ENCODE measurements at places on chromosomes 5 and 9. TPM values are rescaled to one million over a fixed set of nuclear protein-coding genes. Genes with fewer than 3 reads are reported as not detected.

- no peak for DNase-seq
- H3K27ac ChIP-seq, result no peak overlapping the region
- no peaks in the 10 kb centered on the region for H3K4me1 ChIP-seq
- no peak overlapping the region for H3K4me3 ChIP-seq
Observed at GRCh38 chr9:36827593-36827992, 206.5 kb downstream of the PAX5 start.

DNA sequence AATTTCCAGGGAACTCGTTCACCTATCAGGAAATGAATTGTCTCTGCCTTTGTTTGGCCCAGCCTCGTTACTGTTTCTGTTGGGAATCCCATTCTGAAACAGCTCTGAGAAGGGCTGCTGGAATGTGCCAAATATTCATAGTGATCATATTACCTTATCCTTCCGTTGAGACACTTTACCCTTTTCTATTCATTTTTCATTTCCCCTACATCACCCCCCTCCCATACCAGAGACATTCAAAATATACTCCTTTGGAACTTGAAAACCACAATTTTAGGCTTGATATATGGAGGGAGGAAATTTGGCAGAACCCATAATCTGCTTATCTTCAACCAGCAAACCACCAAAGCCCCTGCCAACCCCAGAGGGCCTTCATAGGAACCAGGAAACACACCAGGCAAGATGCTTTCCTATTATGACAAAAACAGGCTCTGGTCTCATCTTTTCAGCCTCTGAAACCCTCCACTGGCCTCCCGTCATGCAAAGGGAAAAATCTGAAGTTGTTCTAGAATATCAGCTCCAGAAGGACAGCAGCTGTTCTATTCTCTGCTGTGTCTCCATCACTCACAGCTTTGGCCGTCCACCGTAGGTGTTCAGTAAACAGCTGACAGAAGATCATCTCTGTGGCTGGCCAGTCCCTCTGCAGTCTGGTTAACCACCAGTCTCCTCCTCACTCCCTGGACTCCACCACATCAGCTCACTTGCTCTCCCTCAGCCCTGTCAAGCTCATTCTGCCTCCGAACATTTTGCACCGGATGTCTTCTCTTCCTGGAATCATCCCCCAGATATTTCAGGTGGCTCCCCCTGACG, 217.2 kb upstream of the WWC1 start:
- H3K4me3 ChIP-seq, result no peak overlapping the region
- no peak for DNase-seq
- no peak overlapping the region for H3K27ac ChIP-seq
- H3K27me3 ChIP-seq, result peaks cover 9% of the 10 kb centered on the region

GRCh38 chr9:14348123-14348372, 34.1 kb upstream of the NFIB start:
- no peaks in the 10 kb centered on the region for H3K36me3 ChIP-seq
- H3K4me3 ChIP-seq, result peak overlapping the region; percentile 63
- peaks cover 3% of the 10 kb centered on the region for H3K4me1 ChIP-seq
- DNase-seq, result no peak
- no peak overlapping the region for H3K27ac ChIP-seq
- no peaks in the 10 kb centered on the region for H3K27me3 ChIP-seq

DNA sequence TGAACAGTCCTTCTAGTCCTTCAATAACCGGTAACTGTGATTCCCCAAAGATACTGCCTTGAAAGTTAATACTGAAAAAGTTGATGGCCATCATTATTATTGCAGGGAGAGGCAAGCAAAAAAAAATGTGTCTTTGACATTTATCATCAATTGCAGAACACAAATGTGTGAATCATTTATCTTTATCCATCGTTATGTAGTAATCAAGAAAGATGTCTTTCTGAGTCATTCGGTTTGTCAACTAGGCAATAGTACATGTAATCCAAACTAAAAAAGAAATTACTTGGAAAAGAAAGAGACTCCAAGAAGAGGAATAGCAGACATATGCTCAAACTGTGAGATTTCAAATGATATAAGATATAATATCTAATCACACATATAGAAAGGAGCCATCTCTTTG, 473.0 kb downstream of the CETN3 start:
- H3K4me3 ChIP-seq, result no peak overlapping the region
- no peaks in the 10 kb centered on the region for H3K27me3 ChIP-seq
- H3K36me3 ChIP-seq, result no peaks in the 10 kb centered on the region
- no peak for DNase-seq
- peaks cover 2% of the 10 kb centered on the region for H3K4me1 ChIP-seq

DNA sequence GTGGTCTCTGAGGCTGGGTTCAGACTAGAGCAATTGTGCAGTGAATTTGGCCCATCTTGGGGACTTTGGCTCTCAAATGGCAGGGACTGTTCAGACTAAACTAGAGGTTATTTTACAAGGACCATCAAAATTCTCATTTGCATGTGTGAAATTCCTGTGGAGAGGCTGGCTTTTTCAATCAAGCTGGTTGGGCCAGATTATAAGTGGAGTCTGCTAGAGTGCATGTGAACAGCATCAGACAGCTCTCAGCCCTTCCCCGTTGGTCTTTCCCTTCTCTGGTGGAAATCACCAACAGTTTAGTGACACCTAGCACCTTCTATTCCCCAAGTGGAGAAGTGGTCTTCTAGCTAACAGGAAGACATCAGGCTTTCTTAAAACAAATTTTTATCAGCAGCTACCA, 301.3 kb downstream of the CWC27 start:
- H3K27me3 ChIP-seq, result no peaks in the 10 kb centered on the region
- no peaks in the 10 kb centered on the region for H3K4me1 ChIP-seq
- DNase-seq, result no peak
- no peak overlapping the region for H3K27ac ChIP-seq
- no peak overlapping the region for H3K4me3 ChIP-seq

DNA sequence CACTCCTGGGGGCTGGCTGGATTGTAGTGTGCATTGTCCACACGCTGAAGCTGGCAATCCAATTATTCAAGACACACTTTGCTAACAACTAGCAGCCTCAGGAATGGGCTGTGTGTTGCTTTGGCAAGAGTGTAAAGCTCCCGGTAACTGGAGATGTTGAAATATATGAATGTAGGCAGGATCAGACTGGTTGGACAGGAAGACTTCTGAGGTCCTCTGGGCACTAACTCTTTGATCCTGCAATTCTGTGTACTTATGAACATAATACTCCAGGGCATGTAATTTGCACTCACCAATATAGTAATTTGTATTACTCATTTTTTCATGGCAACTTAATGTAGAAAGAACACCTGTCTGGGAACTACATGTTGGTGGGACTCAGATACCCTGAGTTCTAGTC, 106.7 kb upstream of the SLC28A3 start:
- no peak overlapping the region for H3K4me3 ChIP-seq
- no peaks in the 10 kb centered on the region for H3K27me3 ChIP-seq
- no peak overlapping the region for H3K27ac ChIP-seq
- no peak for DNase-seq
- H3K36me3 ChIP-seq, result no peaks in the 10 kb centered on the region

- DNase-seq, result no peak
- H3K27me3 ChIP-seq, result no peaks in the 10 kb centered on the region
- no peaks in the 10 kb centered on the region for H3K36me3 ChIP-seq
- no peak overlapping the region for H3K4me3 ChIP-seq
Observed at GRCh38 chr9:92769286-92769685, 4.7 kb upstream of the BICD2 start.

DNA sequence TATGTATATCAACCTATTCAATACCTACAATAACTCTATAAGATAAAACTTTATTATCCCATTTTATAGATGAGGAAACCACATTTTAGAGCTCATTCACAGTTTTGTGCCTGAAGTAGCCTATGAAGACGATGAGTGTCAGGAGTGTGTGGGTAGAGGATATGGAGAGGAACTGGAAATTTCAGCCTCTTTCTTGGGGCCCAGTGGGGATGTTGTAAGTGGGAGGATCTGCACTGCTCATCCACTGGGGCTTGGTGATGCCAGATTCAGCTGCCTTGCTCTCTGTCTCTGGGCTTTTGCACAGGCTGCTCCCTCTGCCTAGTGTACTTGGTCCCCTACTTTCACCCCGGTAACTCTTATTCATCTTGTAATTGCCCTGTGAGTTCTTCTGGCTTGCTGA, 194.7 kb downstream of the SREK1 start:
- no peak overlapping the region for H3K27ac ChIP-seq
- H3K27me3 ChIP-seq, result no peaks in the 10 kb centered on the region
- no peak overlapping the region for H3K4me3 ChIP-seq
- no peaks in the 10 kb centered on the region for H3K4me1 ChIP-seq

The C7 gene
- total RNA-seq, result not detected

GRCh38 chr9:118302721-118303120, 598.5 kb downstream of the TLR4 start:
- H3K4me1 ChIP-seq, result no peaks in the 10 kb centered on the region
- no peaks in the 10 kb centered on the region for H3K27me3 ChIP-seq
- no peak for DNase-seq
- no peak overlapping the region for H3K27ac ChIP-seq

All from PC-3 (cell line).